ENCODE measurements at places on chromosomes 5 and 9. TPM values are rescaled to one million over a fixed set of nuclear protein-coding genes. Genes with fewer than 3 reads are reported as not detected.

The PAEP gene
- total RNA-seq, result not detected

The NR5A1 gene
- 0.58 TPM for total RNA-seq

DNA sequence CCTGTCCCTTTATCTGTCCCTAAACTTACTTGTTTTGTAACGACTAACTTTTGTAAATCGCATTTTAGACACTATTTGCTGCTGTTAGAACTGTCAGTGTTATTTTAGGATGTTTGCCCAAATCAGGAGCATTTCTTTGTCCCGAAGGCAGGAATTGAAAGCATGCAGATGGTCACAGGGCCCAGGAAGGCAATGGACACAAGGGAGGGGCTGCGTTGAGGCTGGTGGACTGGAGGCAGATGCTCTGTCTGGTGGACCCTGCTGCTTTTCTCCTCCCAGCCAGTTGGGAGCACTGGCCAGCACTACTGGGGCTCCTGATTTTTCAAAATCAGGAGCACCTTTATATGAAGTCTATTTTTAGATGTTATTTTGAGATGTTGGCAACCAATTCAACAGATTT is 31.7 kb downstream of the DOCK2 start:
- H3K27me3 ChIP-seq, result no peaks in the 10 kb centered on the region
- H3K4me1 ChIP-seq, result no peaks in the 10 kb centered on the region
- H3K36me3 ChIP-seq, result no peaks in the 10 kb centered on the region
- H3K27ac ChIP-seq, result no peak overlapping the region
- no peak overlapping the region for H3K4me3 ChIP-seq
- no peak for DNase-seq

The NR6A1 gene
- not detected for total RNA-seq
